Activated T-helper 1 cell treated with anti-CD3 and anti-CD28 coated beads, Interleukin-12 subunit alpha, Interleukin-12 subunit beta, Interleukin-2, Interleukin-4 antibody, amounts not matched to agents 30 ng/mL and 10 ng/mL and 1 ng/mL, durations not matched to agents 14 hours and 24 hours and 36 hours (primary cell): ENCODE measurements at places on chromosomes 12 and 14. TPM values are rescaled to one million over a fixed set of nuclear protein-coding genes. Genes with fewer than 3 reads are reported as not detected.

GRCh38 chr12:11854011-11854499, 204.6 kb downstream of the ETV6 start:
- no peak for DNase-seq

DNA sequence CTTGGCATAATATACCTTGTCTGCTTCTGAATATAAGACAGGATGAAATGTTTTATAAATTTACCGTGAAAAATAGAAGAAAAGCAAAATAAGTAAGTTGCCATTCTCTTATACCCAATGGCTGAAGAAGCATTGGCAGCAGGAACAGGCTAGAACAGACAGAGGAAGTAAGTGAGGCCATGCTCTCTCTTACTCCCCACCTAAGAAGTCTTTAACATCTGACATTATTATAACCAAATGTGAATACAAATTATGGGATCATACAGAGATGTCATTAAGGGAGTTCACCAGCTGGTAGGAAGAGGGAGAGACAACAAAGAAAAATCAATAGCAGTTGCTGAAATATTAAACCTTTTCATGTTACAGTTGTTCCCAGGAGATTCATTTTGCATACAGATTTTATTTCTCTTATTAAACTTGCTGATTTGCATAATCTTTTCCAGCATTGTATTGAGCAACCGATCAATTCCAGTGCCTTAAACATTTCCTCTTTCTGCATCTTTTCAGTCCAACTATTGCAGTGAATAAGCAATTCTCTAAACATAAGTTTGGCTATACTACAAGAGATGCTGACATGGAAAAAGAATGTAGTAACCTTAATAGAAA, 270.6 kb downstream of the SLC6A15 start:
- DNase-seq, result no peak

- DNase-seq, result no peak
Measured at GRCh38 chr12:724194-724855, 28.1 kb upstream of the WNK1 start.

GRCh38 chr14:77730976-77731497, 23.1 kb downstream of the SLIRP start:
- no peak for DNase-seq

- peak; percentile 46 for DNase-seq
Measured at GRCh38 chr12:124919521-124920352, 5.3 kb upstream of the UBC start.

- no peak for DNase-seq
Measured at GRCh38 chr12:31021181-31021580, 52.5 kb upstream of the DDX11 start.

- no peak for DNase-seq
Measured at GRCh38 chr14:94853920-94854319, 84.0 kb upstream of the GSC start.

DNA sequence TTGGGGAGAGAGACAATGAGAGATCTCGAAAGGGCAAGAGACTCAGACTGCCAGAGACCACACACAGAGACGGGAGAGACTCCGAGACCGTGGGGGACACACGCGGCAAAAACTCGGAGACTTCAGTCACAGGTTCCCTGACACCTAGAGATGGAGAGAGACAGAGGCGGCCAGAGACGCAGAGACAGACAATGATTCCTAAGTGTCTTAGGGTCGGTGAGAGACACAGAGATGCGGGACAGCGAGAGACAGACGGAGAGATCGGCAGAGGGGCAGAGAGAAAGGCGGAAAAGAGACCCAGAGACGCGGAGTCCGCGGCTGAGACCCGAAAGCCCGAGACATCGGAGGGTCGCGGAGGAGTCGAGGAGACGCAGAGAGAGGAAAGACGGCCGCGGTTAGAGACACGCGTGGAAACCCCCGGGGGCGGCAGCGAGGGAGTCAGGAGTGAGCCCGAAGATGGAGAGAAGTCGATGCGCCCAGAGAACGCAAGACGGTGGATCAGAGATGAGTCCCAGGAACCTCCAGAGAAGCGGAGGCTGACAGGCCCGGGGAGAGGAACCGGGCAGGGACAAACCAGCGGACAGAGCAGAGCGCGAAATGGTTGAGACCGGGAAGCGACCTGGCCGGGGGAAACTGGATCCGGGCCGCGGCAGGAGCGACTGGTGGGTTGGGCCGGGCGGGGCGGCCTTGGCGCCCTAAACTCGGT, 7.8 kb downstream of the LHX5 start:
- no peak for DNase-seq

GRCh38 chr14:72524295-72524629, 369.6 kb downstream of the DPF3 start:
- no peak for DNase-seq

DNA sequence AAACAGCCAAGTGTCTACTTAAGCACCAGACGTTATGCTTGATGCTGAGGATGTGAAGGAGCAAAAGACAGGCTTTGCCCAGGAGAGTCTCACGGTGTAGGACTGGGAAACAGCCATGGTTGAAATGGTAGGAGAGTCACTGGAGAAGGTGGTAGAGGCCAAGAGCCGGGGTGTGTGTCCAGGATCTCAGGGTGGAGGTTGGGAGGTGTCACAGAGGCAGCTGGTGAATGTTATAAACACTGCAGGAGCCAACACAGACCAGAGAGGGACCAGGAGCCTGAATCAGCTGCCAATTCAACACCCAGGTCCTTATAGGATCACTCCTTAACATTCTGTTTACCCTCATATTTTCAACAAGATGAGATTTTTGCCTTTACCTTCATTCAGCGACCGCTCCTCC, 7.5 kb downstream of the NID2 start:
- DNase-seq, result no peak

DNA sequence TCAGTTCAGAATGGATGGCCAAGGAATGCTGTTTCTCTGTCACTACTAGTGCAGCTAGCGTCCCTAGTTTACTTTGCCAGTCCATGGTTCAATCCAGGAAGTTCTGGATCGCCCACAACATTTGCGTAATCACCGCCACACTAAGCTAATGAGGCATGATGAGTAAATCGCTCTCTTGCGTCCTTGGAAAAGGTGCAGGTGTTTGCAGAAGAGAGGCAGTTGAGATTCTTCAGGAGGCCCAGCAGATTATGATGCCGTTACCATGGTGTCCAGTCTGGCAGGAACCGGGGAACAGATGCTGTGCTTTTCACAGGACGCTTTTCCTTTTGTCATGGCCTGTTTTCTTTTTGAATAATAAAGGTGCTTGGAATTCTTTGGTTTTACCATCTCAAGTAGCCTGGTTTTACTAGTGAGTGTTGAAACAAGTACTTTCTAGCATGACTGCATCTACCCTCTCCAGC, 9.0 kb downstream of the TPH2 start:
- DNase-seq, result no peak

DNA sequence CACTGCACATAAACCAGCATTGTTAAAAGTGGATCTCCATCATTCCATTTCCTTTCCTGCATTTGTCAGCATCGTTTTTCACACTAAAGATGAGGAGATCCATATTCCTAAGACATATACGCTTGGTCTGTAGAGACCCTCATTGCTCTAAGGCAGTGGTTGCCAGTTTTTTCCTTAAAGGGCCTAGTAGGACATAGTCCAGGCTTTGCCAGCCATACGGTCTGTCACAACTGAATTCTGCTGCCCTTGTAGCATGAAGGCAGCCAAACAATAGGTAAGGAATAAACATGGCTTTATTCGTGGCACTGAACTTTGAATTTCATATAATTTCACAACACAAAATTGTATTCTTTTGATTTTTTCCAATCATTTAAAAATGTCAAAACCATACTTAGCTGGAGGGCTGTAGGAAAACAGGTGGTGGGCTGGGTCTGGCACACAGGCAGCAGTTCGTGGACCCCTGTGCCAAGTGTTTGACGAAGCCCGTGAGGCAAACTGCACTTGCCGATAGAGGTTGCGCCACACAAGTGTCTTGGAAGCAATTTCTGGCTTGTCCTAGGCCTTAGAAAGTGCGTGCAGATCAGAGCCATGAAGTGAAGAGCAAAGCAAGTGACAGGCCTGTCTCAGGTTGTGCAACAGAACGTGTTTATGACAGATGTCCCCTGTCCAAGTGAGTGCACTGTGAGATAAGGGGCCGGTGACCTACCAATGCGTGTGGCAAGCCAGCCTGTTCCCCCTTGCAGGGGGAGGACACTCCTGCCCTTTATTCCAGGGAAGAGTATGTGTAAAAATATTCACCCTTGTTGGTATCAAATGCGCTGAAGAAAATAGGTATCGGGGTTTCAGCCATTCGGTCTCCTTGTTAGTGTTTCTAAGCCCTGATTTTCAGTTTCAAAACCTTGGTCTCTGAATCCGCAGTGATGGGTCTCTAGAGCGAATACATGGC, 916 bp upstream of the CHPT1 start:
- no peak for DNase-seq

DNA sequence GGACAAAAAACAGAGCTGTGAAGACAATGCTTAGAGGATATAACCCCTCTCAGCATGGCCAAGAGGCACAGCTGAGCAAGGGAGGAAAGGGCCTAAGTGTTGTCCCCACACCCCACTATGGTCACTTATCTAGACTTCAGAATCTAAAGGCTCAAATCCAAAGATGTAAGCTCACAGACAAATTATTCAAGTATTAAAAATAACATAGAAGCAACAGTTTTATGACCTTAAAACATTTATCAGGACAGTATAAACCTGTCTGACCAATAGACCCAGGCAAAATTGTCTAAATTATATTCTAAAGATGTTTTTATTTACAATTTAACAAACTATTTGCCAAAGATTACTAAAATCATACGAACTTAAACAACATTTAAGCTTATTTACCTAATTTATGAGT, 28.1 kb upstream of the PRICKLE1 start:
- DNase-seq, result no peak

DNA sequence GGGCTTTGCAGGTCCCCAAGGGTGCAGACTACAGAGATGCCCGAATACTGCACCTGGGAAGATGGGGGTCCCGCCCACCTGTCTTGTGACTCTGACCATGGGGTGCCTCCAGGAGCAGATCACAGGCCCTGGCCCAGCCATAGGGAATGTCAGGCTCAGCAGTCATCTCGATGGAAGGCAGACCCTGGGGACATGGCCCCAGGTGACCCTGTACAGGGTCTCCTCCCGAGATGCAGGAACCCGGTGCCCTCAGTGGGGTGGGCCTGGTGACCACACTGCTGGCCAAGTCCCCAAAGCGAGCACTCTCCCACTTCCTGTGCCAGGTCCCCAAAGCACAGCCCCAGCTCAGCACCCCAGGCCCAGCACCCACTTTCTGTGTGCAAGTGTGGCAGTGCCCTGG, 903.7 kb upstream of the USP15 start:
- no peak for DNase-seq

GRCh38 chr12:55705782-55706402, 1.8 kb downstream of the ITGA7 start:
- DNase-seq, result no peak

DNA sequence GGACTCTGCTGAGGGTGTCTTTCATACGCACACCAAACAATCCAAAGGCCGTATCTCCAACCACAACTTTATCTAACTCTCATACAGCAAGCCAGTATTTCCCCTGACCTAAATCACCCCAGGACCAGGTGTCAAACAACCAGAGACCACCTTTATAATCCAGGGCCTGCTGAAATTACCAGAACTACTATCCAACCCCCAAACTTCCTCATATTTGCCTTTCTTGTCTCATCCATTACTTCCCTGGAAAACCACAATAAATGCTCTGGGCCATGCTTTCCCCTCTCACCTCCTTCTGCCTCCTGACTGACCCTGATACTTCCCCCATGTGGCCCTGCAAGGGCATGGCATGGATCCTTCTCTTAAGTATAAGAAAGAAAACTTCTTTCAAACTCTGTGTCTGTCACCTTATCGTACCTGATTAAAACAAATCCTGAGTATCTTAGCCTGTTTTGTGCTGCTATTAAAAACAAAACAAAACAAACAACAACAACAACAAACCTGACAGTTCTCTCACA, 44.7 kb upstream of the CRACR2A start:
- no peak for DNase-seq

DNA sequence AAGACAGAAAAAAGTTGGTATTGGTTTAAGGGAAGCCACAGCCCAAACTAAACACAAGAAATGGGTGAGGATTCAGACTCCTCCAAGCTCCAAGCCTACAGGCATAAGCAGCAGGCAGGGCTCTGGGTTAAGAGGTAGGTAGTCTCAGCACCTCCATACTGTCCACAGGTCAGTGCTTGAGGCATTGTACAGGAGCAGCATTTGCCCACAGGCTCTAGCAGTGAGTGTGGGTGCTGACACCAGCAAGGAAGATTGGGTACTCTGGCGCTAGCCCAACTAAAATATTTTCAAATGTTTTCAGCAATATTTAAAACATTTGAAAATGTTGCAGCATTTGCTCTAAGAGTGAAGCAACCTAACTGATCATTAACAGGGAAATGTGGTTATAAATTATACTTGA, 33.1 kb downstream of the FERMT2 start:
- DNase-seq, result no peak

- DNase-seq, result no peak
Measured at GRCh38 chr14:94659901-94660300, 47.7 kb downstream of the SERPINA3 start.

GRCh38 chr14:98099527-98099926, 1172.5 kb downstream of the BCL11B start:
- no peak for DNase-seq

DNA sequence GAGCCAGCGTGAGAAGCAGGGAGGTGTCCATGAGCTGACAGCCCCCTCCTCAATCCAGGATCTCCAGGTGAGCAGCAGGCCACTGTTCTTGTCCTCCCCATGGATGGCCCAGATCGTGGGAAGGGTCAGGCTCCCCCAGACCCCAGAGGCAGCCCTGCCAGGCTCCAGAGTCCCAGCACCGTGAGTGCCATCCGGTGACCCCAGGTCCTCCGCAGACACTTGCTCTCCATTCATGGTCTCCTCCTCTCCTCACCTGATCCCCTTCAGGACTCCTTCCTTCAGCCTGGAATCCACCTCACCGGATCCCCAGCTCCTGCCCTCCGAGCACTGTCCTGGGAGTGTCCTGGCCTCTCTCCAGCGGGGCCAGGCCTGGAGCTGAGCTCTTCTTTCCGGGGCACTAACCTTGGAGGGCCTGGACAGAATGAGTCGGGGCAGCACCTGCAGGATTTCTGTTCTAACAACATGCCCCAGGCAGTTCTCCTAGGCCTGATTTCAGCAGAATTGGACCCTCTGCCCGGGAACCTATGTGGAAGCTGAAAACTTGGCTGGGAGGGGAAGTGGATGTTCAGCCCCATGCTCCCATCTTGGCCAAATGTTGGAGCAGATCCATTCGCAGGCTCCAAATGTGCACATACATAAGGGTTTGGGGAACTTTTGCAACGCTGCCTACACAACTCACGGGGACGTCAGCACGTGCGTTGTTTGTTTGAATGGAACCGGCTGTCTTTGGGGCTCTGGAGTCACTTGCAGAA, 341.6 kb upstream of the SFSWAP start:
- no peak for DNase-seq

GRCh38 chr12:73699318-73699717, 838.3 kb upstream of the ATXN7L3B start:
- DNase-seq, result no peak

ANKS1B gene
- total RNA-seq, result 2.8 TPM in 2 replicates

PLBD2 gene
- total RNA-seq, result 15.3 and 16.3 TPM in 2 replicates

CLEC7A gene
- 0.17 TPM in 1 of 2 replicates, not detected in the other for total RNA-seq

SIX4 gene
- total RNA-seq, result 0.57 and 1.1 TPM in 2 replicates

LBHD2 gene
- total RNA-seq, result not detected in 2 replicates

SLC25A47 gene
- not detected in 2 replicates for total RNA-seq

ESPL1 gene
- total RNA-seq, result 61.2 and 68.4 TPM in 2 replicates

HOXC6 gene
- total RNA-seq, result not detected in 2 replicates

TTC9 gene
- 6.6 and 6.7 TPM in 2 replicates for total RNA-seq

CDK2 gene
- total RNA-seq, result 93.5 and 109 TPM in 2 replicates
